Pons (tissue), 1 donor: ENCODE measurements at places on chromosomes 5 and 9.

DNA sequence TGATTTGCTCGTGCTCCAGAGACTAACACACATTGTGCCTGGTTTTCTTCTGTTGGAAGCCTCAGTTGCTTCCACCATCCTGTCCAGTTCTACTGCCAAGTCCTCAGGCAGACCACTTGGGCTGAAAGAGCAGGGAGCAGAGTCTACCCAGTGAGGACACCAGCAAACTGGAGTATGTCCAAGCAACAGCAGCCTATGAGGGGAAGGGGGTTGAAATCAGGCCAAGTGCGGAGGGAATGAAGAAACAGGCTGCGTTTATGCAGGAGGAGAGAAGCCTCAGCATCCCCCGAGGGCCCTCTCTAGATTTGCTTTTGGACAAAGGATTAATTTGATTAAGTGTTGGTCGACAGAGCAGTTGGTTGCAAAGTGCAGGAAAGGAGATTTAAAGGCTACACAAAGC, 14.5 kb downstream of the DOCK2 start:
- DNase-seq = no peak

GRCh38 chr5:983238-983524, 25.4 kb upstream of the NKD2 start:
- no peak for DNase-seq

- no peak for DNase-seq
These were observed 114.5 kb downstream of the BOD1 start for GRCh38 chr5:173501922-173502321.

- no peak for DNase-seq
These were observed 42.7 kb downstream of the NCS1 start for GRCh38 chr9:130214776-130215340.

DNA sequence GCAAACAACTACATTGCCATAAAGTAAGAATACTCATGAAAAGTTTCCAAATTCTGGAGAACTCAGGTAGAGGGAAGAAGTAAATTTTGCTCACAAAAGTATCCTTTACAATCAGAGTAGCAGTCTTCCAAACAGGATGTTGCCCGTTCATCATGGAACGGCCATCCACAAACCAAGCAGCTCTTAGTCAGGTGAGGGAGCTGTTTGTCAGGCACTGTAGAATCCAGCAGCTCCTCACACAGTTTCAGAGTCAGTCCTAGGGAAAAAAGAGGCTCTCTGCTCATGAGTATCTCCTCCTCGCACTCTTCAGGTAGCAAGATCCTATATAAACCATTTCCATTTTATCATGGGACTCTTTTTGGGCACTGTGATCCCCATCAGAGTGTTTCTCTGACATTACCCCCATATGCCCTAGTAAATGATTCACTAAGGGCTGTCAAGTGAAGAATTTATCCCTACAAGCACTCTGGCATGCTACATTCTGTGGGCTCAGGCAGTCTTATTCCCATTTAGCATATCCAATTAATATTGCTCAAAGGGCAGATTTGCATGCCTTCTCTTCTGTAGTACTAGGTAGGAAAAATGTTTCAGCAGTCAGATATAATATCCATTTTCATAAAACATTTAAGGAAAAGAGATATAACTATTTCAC, 97.9 kb downstream of the WDR41 start:
- no peak for DNase-seq

GRCh38 chr5:72281764-72282499, 38.1 kb downstream of the MRPS27 start:
- no peak for DNase-seq

GRCh38 chr5:10264604-10265003, 14.5 kb downstream of the CCT5 start:
- DNase-seq = no peak

- DNase-seq = no peak
These were observed 96.7 kb upstream of the SMIM23 start for GRCh38 chr5:171688696-171689495.

DNA sequence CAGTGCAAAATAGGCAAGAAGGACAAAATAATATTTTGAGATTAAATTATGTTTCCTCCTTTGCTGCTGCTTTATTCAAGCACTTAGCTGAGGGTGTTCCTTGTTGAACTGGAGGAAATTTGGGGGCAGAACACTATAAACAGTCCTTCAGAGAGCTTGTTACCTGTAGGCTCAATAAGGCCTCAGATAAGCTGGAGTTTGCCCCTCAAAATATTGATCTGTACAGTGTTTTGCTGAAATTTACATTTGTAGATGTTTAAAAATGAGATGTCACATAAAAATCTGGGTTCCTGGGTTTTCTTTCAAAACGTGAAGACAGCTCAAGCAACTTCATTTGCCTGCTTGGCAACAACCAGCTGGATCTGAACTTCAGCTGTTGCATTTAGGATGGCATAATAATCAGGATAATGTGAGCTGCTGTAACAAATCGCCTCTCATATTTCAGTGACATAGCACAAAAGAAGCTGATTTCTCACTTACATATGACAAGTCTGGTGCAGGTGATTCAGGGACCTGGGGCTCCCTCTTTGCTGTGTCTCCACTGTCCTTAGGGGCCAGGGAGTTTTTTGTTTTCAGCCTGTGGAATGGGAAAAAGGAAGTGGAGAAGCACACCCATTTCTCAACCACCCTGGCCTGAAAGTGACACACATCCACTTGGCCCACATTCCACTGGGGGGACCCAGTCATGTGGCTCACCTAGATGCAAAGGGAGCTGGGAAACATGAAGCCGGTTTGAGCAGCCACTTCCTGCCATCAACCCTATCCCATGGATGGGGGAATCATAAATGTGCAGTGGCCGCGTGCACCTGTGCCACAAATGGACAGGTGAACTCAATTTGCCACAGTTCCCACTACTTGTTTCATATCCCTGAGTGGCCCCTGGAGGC, 2.4 kb upstream of the PSAT1 start:
- no peak for DNase-seq

GRCh38 chr5:150264667-150265603, 24.6 kb downstream of the CAMK2A start:
- DNase-seq = no peak
